ENCODE measurements at places on chromosomes 16 and 17.

- no peak for DNase-seq
Measured at GRCh38 chr17:65219124-65219523, 82.0 kb downstream of the RGS9 start.

DNA sequence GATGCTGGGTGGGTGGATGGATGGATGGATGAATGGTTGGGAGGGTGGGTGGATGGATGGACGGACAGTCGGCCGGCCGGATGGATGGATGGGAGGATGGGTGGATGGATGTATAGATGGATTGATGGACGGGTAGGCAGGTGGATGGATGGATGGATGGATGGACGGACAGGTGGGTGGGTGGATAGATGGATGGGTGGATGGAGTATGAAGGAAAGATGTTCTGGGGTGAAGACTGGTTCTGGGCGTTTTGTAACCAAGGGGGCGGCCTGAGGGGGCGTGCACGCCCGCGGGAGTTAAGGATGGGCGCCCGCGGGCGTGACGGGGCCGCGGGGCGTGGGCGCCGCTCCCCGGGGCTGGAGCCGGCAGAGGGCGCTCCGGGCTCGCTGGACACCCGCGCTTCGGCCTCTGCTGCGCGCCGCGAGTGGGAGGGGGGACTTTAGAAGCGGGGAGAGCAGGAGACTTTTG is at the start of gene NECAB2:
TSS of gene NECAB2 (plus strand) at position 407 of the 468 bp plus-strand sequence. CDS start 405 bp downstream, outside the sequence.
- peak; percentile 8 for DNase-seq

DNA sequence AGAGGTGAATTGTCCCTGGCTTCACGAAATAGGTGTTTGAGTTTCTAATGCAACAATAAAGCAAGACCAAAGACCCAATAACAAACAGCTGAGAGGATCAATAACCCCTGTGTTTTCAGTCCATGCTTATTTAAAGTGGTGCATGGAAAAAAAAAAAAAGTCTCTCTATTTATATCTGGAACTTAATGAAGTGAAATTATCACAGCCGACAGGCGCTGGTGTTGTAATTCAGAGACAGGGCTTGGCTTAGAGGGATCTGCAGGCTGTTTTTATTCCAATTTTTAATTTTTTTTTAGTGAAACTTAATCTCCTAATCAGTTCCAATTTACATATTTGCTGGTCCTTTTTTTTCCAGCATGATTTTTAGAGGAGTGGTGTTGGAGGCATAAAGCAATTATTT is 858.2 kb upstream of the SOX9 start:
- DNase-seq = no peak

DNA sequence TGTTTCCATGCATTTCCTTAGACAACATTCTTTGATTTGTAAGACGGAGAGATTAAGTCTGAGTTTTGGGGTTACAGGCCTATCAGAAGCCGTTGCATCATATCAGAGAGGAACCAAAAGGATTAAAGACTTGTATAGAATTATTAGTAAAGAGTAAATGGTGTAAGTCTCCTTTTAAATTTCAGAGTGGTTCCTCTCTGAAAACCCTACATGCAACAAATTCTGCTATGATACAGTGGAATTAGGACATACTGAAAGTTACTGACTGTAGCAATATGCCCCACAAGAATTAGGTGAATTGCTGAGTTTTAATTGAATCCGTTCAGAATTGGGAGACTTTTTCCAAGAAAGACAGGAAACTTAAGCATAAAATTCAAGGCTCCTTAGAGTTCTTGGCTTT is 221.6 kb downstream of the FTO start:
- no peak for DNase-seq

DNA sequence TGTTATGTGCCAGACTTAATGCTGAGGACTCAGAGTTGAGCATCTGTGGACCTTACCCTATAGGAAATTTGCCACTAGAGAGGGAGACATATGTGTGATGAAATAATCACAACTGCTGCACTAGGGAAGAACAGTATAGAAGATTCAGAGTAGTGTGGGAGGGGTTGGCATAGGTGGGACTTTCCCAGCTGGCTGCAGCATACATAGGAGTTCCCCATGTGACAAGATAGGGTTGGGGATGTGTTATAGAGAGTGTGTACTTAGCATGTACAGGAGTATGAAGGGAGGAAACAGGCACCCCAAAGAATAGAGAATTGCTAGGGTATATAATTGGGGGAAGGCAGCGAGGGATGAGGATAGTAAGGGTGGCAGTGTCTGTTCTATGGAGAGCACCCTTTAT is 2.9 kb downstream of the NUP93 start:
- no peak for DNase-seq

- DNase-seq = no peak
Measured at GRCh38 chr17:78305801-78306200, 54.1 kb downstream of the SOCS3 start.

DNA sequence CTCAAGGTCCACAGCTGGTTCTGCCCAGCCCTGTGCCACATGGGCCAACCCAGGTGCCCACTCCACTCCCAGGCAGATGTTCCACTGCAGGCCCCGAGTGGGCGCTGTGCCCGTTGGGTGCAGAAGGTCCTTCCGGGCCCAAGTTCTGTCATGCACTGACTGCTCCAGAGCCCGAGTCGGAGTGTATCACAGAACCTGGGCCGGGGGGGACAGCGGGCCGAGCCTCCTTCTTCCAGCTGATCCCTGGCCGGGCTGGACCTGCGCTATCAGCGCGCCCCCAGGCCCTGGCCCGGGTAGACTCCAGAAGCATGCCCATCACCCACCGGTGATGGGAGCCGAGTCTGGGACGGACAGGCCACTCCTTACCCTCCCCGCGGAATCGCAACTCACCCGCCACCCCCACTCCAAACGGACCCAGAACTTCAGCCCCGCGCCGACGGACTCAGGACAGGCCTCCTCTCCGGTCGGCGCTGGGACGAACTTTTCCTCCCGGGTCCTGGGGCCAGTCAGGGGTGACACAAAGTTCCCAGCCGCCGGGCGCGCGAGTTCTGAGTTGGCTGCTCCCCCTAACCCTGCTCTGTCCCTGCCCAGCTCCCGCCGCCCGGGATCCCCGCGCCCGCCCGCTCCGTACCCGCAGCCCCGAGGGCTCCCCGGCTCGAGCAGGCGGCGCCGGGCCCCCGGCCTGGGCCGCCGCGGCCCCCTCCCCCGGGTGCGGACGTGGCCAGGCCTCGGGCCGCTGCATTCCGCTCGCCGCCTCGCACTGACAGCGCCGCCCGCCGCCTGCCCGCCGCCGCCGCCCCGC is at the start of gene COPZ2:
TSS of gene COPZ2 (minus strand) at position 762 of the 802 bp plus-strand sequence. CDS start at position 742, 20 bp downstream.
- DNase-seq = peak; percentile 69

Data from fibroblast of skin of back (primary cell).